ENCODE measurements at places on chromosomes 3 and 15. TPM values are rescaled to one million over a fixed set of nuclear protein-coding genes. Genes with fewer than 3 reads are reported as not detected.

DNA sequence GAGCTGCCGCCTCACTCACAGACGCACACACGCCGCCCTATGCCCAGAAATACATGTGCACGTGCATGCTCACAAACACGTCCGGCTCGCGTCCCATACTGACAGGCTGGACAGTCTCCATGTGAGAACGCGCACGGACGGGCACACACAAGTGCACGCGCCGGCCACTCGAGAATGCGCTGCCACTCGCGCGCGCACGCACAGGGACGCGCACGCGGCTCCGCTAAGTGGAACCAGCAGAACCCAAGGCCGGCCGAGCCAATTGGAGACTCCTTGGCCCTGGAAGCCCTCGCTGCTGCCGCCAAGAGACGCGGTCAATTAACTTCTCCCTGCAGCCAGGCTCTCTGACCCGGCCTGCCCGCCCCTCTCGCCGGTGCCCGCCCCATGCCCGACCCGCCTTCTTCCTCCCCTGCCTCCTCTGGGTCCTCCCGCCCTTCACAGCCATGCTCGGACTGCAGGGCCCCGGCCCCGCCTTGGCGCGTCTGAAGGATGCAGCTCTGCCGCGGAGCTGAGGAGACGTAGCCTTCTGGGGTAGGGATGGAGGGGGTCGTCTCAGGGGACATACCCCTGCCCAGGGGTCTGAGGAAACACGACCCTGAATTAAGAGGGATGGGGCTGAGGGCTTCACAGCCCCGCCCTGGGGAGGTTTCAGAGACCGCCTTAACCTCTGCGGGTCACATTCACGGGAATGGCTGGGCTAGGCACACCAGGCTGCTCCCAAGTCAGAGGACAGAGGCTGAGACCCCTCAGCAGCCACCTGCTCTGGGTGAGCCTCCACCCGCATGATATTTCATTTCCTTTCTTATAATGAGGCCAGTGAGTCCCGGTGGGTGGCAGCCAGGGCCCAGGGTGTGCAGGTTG, 15.0 kb downstream of the PTH1R start:
- peak overlapping the region; percentile 85 for H3K4me3 ChIP-seq
- H3K27ac ChIP-seq, result peak overlapping the region; percentile 18
- peaks cover 38% of the 10 kb centered on the region for H3K4me1 ChIP-seq
- peaks cover 17% of the 10 kb centered on the region for H3K27me3 ChIP-seq
- peaks cover 10% of the 10 kb centered on the region for H3K36me3 ChIP-seq

GRCh38 chr3:159913712-159914414, 74.8 kb upstream of the IL12A start:
- no peak overlapping the region for H3K27ac ChIP-seq
- DNase-seq, result no peak
- peaks cover 4% of the 10 kb centered on the region for H3K4me1 ChIP-seq
- no peak overlapping the region for H3K4me3 ChIP-seq
- no peaks in the 10 kb centered on the region for H3K36me3 ChIP-seq

- no peaks in the 10 kb centered on the region for H3K36me3 ChIP-seq
- H3K27ac ChIP-seq, result no peak overlapping the region
- no peak overlapping the region for H3K4me3 ChIP-seq
- no peaks in the 10 kb centered on the region for H3K27me3 ChIP-seq
- no peaks in the 10 kb centered on the region for H3K4me1 ChIP-seq
These were observed 302.9 kb downstream of the SATB1 start for GRCh38 chr3:18122264-18122663.

DNA sequence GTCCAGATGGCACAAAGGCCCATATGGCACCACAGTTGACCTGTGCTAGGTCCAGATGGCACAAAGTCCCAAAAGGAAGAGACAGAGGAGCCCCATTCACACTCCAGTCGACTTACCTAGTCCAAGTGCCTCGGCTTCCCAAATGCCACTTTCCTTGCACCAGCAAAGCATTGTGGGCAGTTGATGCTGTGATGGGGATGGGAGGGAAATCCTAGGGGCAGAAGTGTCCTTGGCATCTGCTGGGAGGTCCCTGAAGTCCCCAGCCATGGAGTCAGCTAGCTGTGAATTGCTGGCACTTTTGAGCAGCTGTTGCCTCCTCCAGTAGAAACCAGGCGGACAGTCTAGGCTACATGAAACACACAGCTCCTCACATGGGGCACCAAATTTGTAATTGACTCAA, 60.3 kb upstream of the SIAH2 start:
- no peak for DNase-seq
- H3K27ac ChIP-seq, result no peak overlapping the region
- no peaks in the 10 kb centered on the region for H3K4me1 ChIP-seq
- no peaks in the 10 kb centered on the region for H3K27me3 ChIP-seq
- H3K36me3 ChIP-seq, result no peaks in the 10 kb centered on the region
- H3K4me3 ChIP-seq, result no peak overlapping the region

GRCh38 chr3:94146455-94146854, 83.6 kb downstream of the NSUN3 start:
- no peak for DNase-seq
- no peak overlapping the region for H3K27ac ChIP-seq
- H3K36me3 ChIP-seq, result no peaks in the 10 kb centered on the region
- H3K27me3 ChIP-seq, result no peaks in the 10 kb centered on the region
- H3K4me1 ChIP-seq, result no peaks in the 10 kb centered on the region

GRCh38 chr15:40454904-40455391, 14.2 kb downstream of the BAHD1 start:
- DNase-seq, result no peak
- H3K36me3 ChIP-seq, result no peaks in the 10 kb centered on the region
- peak overlapping the region; percentile 23 for H3K27ac ChIP-seq
- no peak overlapping the region for H3K4me3 ChIP-seq

GRCh38 chr15:51731549-51732267, 5.7 kb downstream of the LYSMD2 start:
- no peaks in the 10 kb centered on the region for H3K36me3 ChIP-seq
- peaks cover 2% of the 10 kb centered on the region for H3K4me1 ChIP-seq
- DNase-seq, result no peak
- H3K27ac ChIP-seq, result peak overlapping the region; percentile 61
- peaks cover 29% of the 10 kb centered on the region for H3K27me3 ChIP-seq
- H3K4me3 ChIP-seq, result peak overlapping the region; percentile 65

GRCh38 chr3:53065841-53066480, 20.1 kb upstream of the SFMBT1 start:
- H3K27me3 ChIP-seq, result peaks cover 29% of the 10 kb centered on the region
- no peaks in the 10 kb centered on the region for H3K4me1 ChIP-seq
- no peaks in the 10 kb centered on the region for H3K36me3 ChIP-seq
- DNase-seq, result no peak
- no peak overlapping the region for H3K4me3 ChIP-seq

DNA sequence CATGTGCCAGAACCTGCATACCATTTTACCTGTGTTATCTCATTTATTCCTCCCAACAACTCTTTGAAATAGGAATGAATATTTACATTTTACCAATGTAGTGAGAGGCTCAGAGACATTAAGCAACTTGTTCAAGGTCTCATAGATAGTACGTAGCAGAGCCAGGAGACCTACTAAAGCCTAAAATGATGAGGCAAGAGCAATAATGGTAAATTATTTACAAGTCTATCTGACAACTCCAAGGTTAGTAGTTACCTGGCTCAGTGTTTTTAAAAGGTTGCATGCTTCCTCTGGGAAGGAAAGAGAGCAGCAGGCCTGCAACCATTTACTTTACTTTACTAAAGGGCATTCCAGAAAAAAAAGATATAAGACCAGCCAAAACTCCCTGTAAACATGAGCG, 103.0 kb downstream of the CFAP20DC start:
- H3K27me3 ChIP-seq, result no peaks in the 10 kb centered on the region
- H3K27ac ChIP-seq, result no peak overlapping the region
- no peak for DNase-seq
- H3K4me3 ChIP-seq, result no peak overlapping the region

TBC1D23 gene
- total RNA-seq, result 45.2 TPM

TICRR gene
- 8.8 TPM for total RNA-seq

AVEN gene
- 10.4 TPM for total RNA-seq

RTP3 gene
- total RNA-seq, result not detected

MAPKAPK3 gene
- total RNA-seq, result 40.3 TPM

UBAP1L gene
- total RNA-seq, result 2.6 TPM

All from type B pancreatic cell (in vitro differentiated cells).